ENCODE measurements at places on chromosomes 5 and 9.

- no peak for DNase-seq
Observed at GRCh38 chr5:79853676-79854418, 137.2 kb downstream of the MTX3 start.

DNA sequence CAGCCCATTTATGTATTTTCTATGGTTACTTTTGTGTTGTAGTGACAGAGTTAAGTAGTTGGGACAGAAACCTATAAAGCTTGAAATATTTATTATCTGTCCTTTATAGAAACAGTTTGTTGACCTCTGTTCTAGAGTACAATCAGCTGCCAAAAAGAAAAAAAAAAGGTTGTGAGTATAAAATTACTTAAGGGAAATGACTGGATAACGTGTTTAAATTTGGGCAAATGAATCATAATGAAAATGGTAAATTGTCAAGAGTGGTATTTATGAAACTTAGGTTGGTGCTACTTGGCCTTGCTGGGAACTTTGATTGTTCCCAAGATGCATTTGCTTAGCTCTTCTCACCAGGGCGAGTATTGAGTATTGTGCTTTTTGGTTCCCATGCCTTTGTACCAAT is 70.2 kb upstream of the IL6ST start:
- DNase-seq: no peak

GRCh38 chr9:111937301-111937700 is 40.7 kb downstream of the UGCG start:
- no peak for DNase-seq

GRCh38 chr9:103997856-103998370 is 96.2 kb upstream of the SMC2 start:
- DNase-seq: no peak

DNA sequence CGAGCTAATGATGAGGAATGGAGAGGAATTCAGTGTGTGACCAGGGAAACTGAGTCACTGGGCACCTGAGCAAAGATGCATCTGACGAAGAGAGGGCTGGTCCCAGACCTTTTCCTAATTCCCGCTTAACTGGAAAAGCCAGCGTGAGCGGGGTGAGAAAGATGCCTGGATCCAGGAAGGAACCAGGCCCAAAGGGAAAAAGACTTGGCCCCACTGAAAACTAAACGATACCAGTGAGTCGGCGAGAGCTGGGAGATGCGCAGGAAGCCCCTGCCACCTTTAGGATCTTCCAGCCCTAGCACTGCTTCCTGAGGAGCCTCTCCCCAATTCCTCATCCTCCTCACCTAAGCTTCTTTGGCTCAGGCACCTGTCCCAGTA is 499 bp upstream of the FCHSD1 start:
- no peak for DNase-seq

DNA sequence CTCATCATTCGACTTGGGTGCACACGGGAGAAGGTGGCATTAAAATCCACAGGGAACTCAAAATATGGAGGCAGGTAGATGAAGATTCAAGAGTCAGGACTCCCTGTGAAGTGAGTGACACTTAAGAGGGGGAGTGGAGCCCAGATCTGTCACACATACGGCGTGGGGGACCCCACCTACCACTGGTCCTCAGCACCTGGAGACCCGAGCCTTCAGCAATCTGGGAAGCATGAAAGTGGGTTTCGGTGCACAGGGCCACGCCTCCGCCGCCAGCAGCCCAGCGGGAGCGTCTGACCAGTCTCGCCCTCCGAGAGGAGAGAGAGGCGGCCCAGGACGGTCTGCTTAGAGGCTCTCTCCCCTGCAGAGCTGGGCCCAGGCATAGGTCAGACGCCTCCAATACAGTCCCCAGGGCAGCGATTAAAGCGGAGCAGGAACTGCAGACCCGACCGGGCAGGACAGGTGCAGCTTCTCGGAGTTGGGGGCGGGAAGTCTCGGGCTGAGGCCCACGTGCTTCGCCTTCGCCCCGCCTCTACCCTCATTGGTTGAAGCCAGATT is 639 bp upstream of the SLC2A8 start:
- DNase-seq: no peak

DNA sequence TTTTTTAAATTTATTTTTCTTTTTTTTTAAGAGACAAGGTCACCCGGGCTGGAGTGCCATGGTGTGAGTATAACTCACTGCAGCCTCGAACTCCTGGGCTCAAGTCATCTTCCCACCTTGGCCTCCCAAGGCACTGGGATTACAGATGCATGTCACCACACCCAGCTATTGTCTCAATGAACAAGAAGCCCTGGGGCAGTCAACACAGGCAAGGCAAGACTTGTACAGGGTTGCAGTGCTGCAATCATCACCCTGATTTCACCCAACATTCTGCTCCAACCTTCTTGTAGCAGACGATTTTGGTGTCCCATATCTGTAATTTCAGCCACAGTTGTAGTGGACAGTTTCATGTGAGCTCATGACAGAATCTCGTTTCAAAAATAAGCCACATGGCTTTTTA is 205.8 kb upstream of the KIF2A start:
- DNase-seq: no peak

- DNase-seq: no peak
Observed at GRCh38 chr5:142726188-142726731, 40.4 kb upstream of the FGF1 start.

DNA sequence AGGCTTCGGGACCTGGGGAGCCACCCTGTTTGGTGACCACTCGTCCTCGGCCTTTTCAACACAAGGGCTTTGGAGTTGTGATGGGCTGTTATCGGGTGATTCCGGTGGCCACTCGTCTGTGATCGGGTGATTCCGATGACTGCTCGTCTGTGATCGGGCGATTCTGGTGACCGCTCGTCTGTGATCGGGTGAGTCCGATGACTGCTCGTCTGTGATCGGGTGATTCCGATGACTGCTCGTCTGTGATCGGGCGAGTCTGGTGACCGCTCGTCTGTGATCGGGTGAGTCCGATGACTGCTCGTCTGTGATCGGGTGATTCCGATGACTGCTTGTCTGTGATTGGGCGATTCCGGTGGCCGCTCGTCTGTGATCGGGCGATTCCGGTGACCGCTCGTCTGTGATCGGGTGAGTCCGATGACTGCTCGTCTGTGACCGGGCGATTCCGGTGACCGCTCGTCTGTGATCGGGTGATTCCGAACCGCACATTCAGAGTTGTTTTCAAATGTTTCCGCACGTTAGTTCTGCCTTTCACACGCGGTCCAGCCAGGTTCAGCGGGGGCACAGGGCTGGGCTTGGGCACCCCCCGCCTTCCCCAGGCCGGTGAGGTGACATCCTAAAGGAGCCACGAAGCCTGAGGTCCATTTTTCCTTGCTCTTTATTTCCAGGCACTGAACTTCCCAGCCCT is 30.3 kb downstream of the TPPP start:
- DNase-seq: no peak

- no peak for DNase-seq
Observed at GRCh38 chr5:174844971-174845370, 120.6 kb downstream of the MSX2 start.

DNA sequence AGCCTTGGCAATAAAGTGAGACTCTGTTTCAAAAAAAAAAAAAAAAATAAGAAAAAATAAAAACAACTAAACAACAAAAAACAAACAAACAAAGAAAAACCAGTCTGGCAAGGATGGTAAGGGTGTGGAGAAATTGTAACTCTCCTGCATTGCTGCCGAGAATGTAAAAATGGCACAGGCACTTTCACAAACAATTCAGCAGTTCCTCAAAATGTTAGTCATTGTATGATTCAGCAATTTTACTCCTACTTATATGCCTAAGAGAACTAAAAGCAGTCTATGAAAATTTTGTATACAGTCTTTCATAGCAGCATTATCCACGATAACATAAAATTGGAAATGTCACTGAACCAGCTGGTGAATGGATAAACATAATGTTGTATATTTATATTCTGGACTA is 280.4 kb downstream of the CDH9 start:
- DNase-seq: no peak
